ENCODE measurements at places on chromosomes 6 and 20.

GRCh38 chr20:32282461-32282860 is 5.0 kb downstream of the KIF3B start:
- DNase-seq: peak; percentile 99

- no peak for DNase-seq
Observed at GRCh38 chr20:46648903-46649649, 2.2 kb downstream of the SLC13A3 start.

DNA sequence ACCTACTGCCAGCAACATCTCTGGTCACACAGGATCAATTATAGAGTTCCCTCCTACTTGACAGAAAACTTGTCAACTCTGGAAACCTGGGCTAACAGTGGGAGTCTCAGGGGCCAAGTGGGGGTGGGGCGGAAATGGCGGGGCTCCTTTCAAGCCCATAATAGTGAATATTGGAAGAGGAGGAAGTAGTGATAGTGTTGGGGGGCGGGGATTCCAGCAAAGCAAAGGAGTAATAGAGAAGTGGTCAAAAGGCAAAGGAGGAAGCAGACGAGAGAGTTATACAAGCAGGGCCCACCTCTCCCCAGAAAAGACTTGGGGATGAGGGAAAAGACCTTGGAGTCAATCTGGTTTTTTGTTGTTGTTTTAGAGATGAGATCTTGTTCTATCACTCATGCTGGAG is 2.1 kb downstream of the DEF6 start:
- no peak for DNase-seq

GRCh38 chr20:46791722-46792416 is 82.4 kb downstream of the SLC2A10 start:
- DNase-seq: no peak

DNA sequence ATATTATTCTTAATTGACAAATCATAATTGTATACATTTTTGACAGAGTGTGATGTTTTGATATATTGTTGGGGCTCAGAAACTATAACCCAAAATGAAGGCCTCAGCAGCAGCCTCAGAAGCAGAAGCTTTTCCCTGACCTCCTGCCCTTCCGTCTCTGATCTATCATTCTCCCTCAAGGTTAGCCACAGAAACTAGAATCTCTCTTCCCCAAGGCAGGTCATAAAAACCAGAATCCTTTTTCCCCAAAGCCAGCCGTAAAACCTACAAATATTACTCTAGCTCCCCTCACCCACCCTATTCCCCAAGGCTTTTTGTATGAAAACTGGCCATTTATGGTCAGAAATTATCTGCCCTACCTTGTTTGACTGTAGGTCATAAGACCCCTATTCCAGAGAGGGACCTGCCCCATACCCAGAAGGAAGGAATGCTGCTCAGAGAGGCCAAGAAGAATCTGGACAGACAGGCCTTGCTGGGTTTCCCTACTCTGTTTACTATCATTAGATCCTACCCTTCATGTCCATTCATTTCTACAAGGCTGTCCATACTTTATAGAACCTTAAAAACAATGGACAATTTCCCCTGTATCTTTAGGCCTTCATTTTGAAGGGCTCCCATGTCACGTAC is 14.5 kb downstream of the OR2B2 start:
- no peak for DNase-seq

DNA sequence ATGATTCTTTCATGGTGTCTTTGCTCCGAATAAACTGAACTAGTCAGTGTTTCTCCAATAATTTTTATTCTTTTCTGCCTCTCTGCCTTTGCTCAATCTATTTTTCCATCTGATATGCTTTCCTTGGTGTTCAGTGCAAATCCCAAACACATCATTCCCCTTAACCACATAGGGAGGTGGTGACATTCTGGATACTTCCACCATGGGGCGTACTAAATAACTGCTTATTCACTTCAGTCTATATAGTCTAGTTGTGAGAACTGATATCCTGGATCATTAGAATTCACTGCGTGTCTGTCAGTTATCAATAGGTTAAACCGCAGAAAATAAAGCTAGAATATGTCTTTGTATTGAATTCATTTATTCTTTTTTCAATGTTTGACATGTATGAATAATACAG is 83.1 kb downstream of the KCNQ5 start:
- no peak for DNase-seq

- peak; percentile 83 for DNase-seq
Observed at GRCh38 chr6:122610690-122611455, 668 bp downstream of the PKIB start.

GRCh38 chr20:37295595-37295994 is 6.1 kb downstream of the MANBAL start:
- no peak for DNase-seq

- no peak for DNase-seq
Observed at GRCh38 chr20:16216914-16217230, 356.4 kb downstream of the KIF16B start.

GRCh38 chr6:142635130-142635529 is 309.8 kb downstream of the HIVEP2 start:
- DNase-seq: no peak

- DNase-seq: no peak
Observed at GRCh38 chr6:1422290-1422689, 32.9 kb downstream of the FOXF2 start.

GRCh38 chr6:107611094-107611810 is 121.3 kb downstream of the SOBP start:
- no peak for DNase-seq

GRCh38 chr6:42032366-42032765 is 18.0 kb upstream of the TAF8 start:
- DNase-seq: no peak

GRCh38 chr6:42390228-42390934 is 61.3 kb downstream of the TRERF1 start:
- DNase-seq: no peak
